ENCODE measurements at places on chromosomes 6 and 20.

- DNase-seq: no peak
These were observed 36.4 kb upstream of the GCLC start for GRCh38 chr6:53581173-53581773.

DNA sequence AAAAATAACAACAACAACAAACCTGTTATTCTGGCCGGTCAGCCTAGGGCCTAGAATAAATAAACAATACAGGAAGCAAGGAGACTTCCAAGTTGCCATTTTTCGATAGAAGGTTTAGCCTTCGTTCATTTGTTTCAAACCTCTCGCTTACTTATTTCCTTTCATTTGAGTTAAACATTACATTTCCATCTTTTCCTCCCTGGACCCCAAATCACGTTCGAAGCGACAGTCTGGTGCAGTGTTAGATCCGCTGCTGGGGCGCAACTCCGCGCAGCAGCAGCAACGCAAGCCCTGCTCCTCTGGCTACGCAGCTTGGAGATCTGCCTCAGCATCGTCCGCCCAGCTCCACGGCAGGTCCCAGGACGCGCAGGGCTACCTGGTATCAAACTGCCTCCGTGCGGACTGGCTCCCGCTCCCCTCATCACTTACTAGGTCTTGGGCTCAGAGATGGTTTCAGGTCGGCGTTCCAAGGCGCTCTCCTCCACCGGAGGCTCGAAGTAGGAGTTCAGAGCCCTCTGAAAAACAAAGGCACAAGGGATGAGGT lies 530 bp downstream of the TDP2 start:
- DNase-seq: peak; percentile 47

- no peak for DNase-seq
These were observed 137.0 kb upstream of the RIN2 start for GRCh38 chr20:19621072-19621471.

GRCh38 chr6:116330511-116330910 lies 40.2 kb upstream of the DSE start:
- DNase-seq: no peak

GRCh38 chr6:147204060-147204785 lies at the start of gene STXBP5:
TSS of gene STXBP5 (plus strand) at chr6:147204417. CDS start at chr6:147204533, 116 bp downstream.
- DNase-seq: peak; percentile 31

- DNase-seq: no peak
These were observed 101.3 kb downstream of the RTN4IP1 start for GRCh38 chr6:106527979-106528378.

- DNase-seq: no peak
These were observed 194.7 kb downstream of the NFATC2 start for GRCh38 chr20:51347831-51348230.

DNA sequence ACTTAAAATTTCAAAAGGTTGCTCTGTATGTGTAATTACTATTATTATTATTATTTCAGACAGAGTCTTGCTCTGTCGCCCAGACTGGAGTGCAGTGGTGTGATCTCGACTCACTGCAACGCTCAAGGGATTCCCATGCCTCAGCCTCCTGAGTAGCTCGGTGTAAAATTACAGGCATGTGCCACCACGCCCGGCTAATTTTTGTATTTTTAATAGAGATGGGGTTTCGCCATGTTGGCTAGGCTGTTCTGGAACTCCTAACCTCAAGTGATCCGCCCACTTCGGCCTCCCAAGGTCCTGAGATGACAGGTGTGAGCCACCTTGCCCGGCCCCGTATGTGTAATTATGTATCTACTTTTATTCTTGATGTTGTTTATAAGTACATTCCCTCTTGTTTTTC lies 65.3 kb upstream of the ZNF217 start:
- no peak for DNase-seq

DNA sequence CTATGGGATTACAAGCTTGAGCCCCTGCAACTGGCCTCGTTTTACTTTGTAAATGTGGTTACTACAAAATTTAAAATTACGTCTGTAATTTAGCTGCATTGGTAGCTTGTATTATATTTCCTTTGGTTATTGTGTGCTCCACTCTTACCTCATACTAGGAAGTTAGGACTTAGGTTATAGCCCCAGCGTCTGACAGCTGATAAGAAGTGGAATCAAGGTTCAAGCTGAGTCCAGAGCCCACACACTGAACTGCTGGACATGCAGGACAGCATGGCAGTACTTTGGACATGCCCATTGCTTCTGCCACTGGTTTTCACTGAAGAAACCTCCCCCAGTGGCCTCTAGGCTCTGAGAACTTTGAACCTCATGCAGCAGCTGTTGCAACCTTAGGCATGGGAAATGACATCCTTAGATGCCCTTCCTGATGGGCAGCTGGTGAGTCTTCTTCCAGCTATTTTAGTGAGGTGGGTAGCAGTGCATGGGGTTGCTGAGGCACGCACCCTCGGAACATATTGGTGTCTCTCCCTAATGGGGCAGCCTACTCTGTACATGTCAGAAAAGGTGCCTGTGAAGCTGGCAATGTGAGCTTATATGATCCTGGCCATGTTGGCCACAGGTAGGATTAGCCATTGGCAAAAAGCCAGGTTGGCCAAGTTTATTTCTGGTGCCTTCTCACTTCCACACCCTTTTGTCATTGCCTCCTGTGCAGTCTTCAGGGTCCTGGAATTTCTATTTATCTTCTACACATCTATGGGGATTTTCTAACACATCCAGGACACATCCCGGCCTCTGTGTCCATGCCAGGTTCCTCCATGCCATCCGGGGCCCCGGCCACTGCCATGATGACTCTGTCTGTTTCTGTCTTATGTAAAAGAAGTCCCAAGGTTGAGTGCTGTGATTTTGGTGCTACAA lies 85.3 kb downstream of the CDS2 start:
- DNase-seq: no peak

DNA sequence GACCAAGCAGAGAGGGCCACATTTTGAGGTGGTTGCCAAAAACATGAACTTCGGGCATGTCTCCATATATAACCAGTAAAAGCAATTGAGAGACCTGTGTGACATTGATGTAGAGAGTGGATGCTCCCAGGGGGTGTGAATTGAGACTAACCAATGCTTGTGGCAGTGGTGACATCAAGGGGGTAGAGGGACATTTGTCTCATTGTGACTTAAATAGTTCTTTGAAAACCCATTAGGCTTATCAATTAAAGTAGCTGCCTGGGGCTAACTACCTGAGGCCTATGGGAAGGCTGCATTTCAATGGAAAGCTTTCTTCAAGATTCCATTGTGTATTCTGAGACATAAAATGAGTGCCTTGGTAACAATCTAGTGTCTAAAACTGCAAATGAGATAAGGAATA lies 82.1 kb upstream of the FABP7 start:
- no peak for DNase-seq

GRCh38 chr6:128979071-128979470 lies 96.1 kb downstream of the LAMA2 start:
- no peak for DNase-seq

- no peak for DNase-seq
These were observed 6.1 kb upstream of the ZMYND8 start for GRCh38 chr20:47362361-47363219.

DNA sequence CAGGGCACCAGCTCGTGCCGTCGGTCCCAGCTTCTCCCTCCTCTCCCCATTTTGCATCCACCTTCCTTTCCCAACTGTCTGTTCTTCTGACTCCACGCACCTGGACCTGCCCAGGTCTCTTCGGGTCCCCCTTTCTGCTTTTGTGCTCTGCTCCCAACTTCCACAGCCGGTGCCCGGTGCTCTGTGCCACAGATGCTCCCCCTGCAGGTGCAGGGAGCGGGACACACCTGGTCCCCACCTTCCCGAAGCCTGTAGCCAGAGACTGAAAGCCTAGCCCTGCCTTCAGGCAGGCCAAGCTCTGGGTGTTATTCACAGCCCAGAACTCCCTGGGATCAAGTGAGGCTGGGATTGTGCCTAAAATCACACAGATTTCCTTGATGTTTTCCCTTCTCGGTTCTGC lies 24.6 kb upstream of the BMP7 start:
- no peak for DNase-seq

GRCh38 chr6:109840796-109841195 lies 137.3 kb upstream of the GPR6 start:
- no peak for DNase-seq

DNA sequence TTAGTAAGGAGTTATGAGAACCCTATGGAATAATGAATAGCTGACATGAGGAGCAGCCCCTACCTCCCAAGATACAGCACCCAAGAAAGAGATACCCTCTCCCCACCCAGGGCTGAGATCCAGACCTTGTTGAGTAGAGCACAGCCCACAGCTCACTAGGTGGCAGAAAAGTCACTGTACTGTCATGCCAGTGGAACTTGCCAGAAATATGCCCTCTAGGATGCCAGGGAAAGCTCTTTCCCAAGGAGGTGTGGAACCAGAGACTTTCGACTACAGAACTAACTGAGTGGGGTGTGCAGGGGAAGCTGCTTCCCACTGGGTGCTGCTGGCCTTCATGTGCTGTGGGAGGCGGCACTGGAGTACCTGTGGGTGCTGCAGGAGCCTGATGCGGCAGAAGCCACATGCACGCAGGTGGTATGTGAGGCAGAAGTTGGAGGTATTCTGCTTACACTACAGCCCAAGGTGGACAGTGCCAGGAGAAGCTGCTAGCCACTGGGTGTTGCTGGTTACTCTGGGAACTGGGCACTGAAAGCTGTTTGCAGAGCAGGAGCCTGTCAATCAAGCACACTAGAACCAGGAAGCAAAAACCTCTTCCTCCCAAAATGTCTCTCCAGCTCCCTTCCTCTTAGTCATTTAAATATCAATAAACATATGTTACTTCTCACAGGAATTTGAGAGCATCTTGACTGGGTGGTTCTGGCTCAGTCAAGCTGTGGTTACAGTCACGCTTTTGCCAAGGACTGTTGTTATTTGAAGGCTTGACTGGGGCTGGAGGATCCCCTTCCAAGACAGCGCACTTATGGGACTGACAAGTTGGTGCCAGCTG lies 17.8 kb downstream of the ARMC12 start:
- no peak for DNase-seq

- no peak for DNase-seq
These were observed 174.0 kb downstream of the SYNE1 start for GRCh38 chr6:152463164-152463563.

- no peak for DNase-seq
These were observed 1454.4 kb downstream of the HACE1 start for GRCh38 chr6:103405321-103405720.

DNA sequence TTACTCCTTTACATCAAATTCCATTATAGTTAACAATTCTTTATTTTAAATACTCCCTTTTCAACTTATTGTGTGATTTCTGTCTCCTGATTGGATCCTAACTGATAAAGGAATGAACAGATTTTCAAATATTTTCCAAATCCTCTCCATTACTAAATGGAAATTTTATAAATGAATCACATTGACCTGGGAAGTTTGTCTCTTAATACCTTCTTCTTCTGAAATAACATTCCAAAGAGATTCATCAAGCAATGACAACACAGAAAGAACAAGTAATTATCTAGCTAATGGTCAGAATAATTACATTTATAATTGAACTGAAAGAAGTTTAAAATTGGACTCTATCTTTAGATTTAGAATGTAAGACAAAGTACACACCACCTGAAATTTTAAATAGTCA lies 515.4 kb upstream of the PTCHD4 start:
- DNase-seq: no peak

- DNase-seq: peak; percentile 15
These were observed 126.9 kb downstream of the MRPL14 start for GRCh38 chr6:44000164-44000842.

DNA sequence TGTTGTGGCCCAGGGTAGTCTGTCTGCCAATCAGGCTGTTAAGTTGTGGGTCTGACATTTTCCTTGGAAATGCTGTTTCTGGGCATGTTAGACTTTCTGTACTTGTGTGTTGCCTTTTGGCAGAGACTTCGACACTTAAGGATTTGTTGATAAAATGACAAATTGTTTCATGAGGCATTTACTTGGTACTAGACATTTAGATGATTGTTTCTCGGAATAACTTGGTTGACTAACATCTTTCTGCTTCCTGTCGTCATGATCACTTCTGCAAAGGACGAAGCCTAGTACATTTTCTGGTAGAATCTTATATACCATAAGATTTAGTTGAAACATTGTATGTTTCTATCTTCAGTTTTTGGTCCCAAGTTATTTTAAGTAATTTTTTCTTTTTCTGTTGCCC lies 34.1 kb downstream of the UTRN start:
- DNase-seq: no peak

- DNase-seq: no peak
These were observed 1.5 kb downstream of the NRM start for GRCh38 chr6:30689022-30689865.

DNA sequence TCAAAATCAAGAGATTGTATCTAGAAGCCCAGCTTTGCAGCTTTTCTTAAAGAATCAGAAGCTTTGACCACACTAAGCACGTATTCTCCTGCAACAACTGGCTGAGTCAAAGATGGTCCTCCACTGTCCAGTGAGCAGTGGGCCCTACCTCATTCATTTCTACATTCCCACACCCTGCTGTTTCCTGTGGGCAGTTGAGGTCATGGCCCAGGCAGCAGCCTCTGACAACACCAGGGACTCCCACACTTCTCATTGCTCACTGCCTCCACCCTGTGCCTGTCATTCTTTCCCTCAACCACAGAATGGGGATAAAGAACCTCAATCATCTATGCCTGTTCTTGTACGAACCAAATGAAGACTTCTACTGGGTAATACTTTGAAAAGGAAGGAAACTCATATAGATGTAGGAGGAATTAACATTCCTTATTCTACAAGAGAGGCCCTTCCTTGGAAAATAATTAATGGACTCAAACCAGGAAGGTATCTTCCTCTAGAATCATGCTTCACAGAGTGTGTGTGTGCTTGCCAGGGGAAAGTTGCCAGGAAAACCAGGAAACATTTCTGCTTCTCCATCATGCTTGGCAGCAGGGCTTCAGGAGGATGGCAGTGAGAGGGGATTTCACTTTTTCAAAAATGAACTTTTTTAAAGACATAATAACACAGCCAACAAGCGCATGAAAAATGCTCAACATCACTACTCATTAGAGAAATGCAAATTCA lies 191.7 kb upstream of the RIN2 start:
- no peak for DNase-seq

GRCh38 chr20:23150304-23151007 lies 64.3 kb upstream of the CD93 start:
- DNase-seq: no peak

GRCh38 chr20:1094751-1095150 lies 23.7 kb upstream of the PSMF1 start:
- DNase-seq: no peak

DNA sequence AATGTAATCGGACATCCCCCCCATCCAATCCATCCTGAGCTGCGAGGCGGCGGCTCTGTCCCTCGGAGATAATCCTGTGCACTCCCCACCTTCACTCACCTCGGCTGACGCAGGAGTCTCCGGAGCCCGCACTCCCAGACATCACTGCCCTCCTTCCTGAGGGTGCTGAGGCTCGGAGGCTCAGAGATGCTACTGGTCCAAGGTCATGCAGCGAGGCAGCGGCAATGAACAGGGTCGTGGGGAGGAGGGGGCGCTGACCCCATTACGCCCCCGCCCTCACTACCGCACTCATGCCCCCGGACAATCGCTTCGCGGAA lies 485 bp downstream of the ADISSP start:
- peak; percentile 28 for DNase-seq

GRCh38 chr6:116513224-116513875 lies 1.9 kb downstream of the CALHM5 start:
- DNase-seq: no peak
